ENCODE measurements at places on chromosomes 2 and 18.
A peak's percentile ranks its signal among the peaks of the same experiment; 100 is the strongest.

DNA sequence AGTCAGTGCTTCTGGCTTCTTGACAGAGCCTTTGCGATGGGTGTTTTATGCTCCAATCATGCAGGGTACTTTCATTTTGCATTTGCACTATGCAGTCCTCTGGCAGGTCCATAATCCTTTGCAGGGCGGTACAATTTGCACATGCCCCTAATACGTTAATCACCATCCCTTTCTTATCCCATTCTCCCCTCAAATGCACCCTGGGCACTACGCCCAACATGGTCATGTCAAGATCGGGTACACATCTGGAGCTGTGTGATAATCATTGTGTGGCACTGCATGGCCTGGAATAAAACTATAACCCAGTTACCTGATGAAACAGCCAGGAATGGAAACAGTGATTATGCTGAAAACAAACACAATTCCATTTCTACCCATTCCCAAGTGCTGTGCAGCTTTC is 27.7 kb downstream of the LOXHD1 start:
- DNase-seq = no peak

GRCh38 chr2:150789376-150789905 is 302.0 kb upstream of the RND3 start:
- no peak for DNase-seq

DNA sequence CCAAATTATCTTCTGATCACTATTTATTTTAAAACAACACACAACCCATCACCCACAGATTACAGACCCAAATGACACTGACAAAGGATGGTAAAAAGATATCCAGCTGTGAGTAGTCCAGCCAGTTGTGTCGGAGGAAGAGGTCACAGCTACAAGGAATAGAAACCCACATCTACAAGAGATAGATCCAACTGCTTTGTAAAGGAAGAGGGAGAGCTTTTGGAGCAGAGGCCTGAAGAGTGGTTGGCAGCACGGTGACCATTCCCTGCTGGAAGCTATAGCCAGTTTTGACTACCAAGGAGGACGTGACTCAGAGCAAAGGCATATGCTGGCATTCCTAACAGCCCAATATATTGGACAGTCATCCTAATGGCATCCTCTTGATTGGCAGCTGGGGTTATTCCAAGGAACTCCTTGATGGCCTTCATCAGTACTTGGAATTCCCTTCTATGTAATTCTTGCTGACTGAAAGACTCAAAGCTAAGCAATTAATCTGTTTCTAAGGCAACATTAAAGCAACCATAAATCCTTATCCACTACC is 17.1 kb downstream of the SLC8A1 start:
- no peak for DNase-seq

GRCh38 chr2:130824492-130825061 is 12.1 kb upstream of the ARHGEF4 start:
- DNase-seq = peak; percentile 86

GRCh38 chr2:157959249-157959648 is 83.1 kb upstream of the ACVR1 start:
- no peak for DNase-seq

DNA sequence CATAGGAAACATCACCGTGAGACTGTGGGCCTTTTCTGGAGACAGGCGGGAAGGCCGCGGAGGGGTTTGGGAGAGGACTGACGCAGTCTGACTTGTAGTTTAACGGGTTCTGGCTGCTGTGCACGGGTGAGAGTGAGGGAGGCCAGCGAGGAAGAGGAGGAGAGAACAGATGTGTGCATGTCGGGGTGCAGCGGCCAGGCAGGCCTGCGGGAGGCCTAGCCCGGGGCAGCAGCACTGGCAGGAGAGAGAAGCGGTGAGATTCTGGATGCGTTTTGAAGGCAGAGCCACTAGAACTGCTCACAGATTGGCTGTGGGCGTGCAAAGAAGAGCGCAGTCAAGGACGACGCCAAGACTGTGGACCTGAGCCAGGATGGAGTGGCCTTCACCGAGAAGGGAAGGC is 53.9 kb downstream of the PTGR3 start:
- DNase-seq = no peak

- no peak for DNase-seq
These were observed 401.2 kb upstream of the SOX11 start for GRCh38 chr2:5290900-5291546.

GRCh38 chr2:179861416-179862067 is at the start of gene ZNF385B:
TSS of gene ZNF385B (minus strand) at chr2:179861612.
- peak; percentile 54 for DNase-seq

DNA sequence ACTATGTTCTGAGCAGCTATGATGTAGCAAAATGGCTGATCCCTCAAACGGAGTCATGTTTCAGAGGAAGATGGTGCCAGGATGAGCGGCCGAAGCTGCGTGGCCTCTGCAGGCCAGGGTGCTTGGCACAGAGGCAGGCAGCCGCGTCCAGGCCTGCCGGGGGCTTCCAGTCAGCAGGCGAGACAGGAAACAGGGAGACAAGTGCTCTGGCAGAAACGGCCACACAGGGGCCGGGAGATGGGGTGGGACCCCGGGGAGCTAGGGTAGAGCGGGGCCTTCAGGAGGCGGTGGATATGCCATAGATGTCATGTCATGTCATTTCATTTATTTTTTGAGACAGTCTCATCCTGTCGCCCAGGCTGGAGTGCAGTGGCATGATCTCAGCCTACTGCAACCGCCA is 50.7 kb downstream of the EIPR1 start:
- DNase-seq = no peak

DNA sequence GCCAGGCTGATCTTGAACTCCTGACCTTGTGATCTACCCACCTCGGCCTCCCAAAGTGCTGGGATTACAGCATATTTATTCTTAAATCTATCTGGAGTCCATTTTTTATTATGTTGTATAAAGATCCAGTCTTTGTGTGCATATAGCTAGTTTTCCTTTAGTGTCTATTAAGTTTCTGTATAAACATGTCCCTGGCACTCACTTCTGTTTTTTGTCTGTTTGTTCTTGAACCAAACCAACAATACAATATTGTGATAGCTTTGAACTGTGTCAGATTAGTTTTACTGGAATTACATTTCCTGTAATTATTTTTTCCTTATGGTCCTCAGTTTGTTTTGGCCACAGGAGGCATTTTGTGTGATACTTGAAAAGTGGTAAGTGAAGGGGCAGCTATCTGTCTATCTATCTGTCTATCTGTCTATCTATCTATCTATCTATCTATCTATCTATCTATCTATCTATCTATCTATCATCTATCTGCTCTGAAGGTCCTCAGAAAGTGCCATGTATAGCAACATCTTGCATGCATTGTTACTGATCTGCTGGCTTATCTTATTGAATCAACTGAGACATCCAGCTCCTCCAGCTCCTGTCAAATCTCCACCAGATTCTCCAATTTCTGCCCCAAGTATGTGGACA is 70.9 kb upstream of the ACVR1 start:
- DNase-seq = no peak

DNA sequence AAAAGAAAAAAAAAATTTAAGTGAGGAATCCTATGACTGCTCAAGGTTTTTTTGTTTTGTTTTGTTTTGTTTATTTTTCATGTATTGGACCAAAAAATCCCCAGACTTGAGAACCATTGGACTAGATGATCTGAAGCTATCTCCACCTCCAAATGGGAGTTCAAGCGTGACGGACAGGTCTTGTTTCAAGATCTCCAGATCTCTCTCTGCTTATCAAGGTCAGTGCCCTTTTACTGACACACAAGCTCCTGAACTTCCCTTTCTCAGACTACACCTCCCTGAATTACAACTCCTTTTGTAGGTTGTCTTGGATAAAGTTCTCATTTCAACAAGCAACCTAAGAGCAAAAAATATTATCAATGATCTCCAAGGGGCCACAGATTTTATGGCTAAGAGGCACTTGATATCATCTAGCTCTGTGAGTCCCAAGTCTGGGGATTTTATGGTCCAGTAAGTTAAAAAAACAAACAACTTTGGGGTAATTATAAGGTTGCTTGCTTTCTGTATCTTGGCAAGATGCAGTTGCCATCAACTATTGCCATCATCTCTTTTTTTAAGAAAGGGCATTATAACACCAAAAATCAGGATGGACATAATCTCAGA is 396.0 kb upstream of the ATP5MC3 start:
- no peak for DNase-seq

GRCh38 chr18:31206787-31207381 is 44.2 kb upstream of the DSC1 start:
- DNase-seq = no peak

DNA sequence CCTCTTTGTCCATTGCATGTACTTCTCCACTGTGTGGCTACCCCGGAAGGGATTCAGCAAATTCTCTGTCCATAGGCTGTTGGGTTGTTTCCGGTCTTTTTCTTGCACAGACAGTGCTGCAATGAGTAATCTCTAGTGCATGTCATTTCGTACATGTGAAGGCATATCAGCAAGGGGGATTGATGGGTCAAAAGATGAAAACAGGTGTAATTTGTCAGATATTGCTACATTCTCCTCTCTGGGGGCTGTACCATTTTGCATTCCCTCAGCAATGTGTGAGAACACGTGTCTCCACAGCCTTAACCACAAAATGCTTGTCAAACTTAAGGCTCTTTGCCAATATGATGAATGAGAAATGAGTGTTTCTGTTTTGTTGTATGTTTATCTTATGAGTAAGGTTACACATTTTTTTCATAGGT is 60.5 kb downstream of the KLHL29 start:
- DNase-seq = no peak

DNA sequence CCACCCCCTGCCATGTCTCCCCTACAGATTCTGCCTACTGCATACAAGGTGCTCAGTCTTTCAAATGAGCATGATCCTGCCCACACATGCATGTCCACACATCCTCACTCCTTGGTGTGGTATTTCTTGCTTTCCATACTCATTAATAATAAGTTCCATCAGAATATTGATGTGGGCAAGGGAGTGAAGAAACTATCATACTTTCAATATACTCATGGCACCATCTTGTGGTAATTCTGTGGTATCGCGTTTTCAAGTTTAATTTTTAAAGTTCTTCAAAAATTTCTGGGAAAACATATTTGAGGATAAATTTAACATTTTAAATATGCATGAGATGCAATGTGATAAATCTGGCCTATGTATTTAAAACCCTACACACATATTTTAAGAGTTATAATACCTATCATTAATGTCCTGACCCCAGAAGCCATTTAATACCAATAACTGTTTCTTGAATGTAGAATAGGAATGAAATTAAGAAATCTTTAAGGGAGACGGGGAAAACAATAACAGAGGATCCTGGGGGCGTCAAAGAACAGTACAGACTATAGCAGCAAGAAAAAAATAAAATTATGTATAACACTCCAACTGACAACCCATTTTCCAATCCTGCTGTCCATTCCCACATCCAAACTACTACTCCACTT is 110.1 kb downstream of the ZNF385B start:
- DNase-seq = peak; percentile 12

DNA sequence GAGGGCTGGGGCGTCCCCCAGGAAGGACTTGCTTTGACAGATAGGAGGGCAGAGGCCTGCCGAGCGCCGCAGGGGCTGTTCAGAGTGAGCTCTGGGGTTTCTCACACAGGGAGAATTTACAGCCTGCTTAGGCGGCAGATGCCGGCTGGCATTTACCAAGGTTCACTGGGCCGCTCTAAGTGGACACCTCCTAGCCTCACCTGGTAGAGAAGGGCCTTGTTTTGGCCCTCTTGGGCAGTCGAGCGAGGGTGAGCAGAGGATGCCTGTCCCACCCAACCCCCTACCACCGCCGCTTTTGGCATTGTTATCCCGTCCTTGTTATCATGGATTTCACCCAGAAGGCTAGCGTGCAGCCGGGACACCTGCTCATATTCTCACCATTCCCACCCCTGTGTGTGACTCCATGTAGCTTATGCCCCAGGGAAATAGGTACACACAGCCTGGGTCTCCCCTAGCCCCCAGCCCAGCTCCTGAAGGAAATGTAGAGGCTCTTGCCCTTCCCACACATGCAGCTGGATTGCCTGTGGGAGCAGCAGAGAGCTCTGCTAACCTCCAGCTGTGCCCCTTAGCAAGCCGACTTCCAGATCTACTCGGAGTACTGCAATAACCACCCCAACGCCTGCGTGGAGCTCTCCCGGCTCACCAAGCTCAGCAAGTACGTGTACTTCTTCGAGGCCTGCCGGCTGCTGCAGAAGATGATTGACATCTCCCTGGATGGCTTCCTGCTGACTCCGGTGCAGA is 52.4 kb downstream of the FAM168B start:
- DNase-seq = no peak

GRCh38 chr2:60710707-60711106 is 45.4 kb upstream of the PAPOLG start:
- no peak for DNase-seq

DNA sequence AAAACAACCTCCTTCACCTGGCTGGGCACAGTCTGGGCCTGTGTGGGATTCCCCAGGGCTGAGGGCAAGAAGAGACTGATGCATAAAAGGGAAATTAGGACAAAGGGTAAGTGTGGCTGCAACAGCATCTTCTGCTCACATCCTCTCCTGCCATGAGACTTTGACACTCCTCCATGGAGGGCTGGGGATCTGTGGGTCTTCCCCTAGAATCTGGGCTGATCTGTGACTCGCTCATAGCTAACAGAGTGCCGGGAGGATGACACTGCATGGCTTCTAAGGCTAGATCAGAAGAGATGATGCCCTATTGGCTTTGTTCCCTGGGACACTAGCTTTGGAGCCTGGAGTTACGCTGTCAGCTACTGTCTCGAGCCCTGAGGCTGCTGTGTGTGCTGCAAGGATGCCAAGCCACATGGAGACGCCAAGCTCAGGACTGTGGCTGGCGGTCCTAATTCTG is 24.3 kb downstream of the MOCOS start:
- no peak for DNase-seq

GRCh38 chr2:106546391-106546990 is 59.3 kb downstream of the CD8B2 start:
- no peak for DNase-seq

GRCh38 chr2:189143925-189144324 is 35.6 kb downstream of the COL5A2 start:
- no peak for DNase-seq

DNA sequence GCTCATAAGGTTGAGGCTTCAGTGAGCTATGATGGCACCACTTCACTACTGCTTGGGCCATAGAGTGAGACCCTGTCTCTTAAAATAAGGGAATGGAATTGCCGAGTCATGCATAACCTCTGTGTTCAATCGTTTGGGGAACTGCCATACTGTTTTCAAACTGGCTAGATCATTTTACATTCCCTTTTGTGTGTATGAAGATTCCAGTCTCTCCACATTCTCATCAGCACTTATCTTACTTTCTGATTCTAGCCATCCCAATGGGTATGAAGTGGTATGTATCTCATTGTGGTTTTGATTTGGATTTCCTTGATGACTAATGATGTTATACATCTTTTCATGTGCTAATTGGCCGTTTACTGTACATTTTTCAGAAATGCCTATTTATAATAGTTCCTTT is 23.7 kb downstream of the MARCHF7 start:
- no peak for DNase-seq

GRCh38 chr2:172100935-172101820 is 1.5 kb downstream of the DLX2 start:
- DNase-seq = peak; percentile 33
